ENCODE measurements at places on chromosomes 7 and 10. TPM values are rescaled to one million over a fixed set of nuclear protein-coding genes. Genes with fewer than 3 reads are reported as not detected.

The NRCAM gene
- 391 TPM for total RNA-seq

The UNC5B gene
- total RNA-seq, result 42.2 TPM

The PRLHR gene
- total RNA-seq, result 0.85 TPM

The IQUB gene
- total RNA-seq, result 4.3 TPM

The WNT8B gene
- not detected for total RNA-seq

The IL15RA gene
- 7.4 TPM for total RNA-seq

The CRTAC1 gene
- total RNA-seq, result 33.7 TPM

The ARHGEF35 gene
- total RNA-seq, result 0.44 TPM

The PDE6C gene
- not detected for total RNA-seq

The CRHR2 gene
- total RNA-seq, result 4.8 TPM

The GNGT1 gene
- total RNA-seq, result not detected

The FAM25C gene
- total RNA-seq, result not detected

The PHTF2 gene
- 22.4 TPM for total RNA-seq

The ITPRID1 gene
- total RNA-seq, result 0.86 TPM

The ZWINT gene
- 2.9 TPM for total RNA-seq

The HOXA3 gene
- total RNA-seq, result not detected

The SCART1 gene
- 6.9 TPM for total RNA-seq

The PRPS1L1 gene
- not detected for total RNA-seq

The KCNIP2 gene
- total RNA-seq, result 112 TPM

The FEZF1 gene
- total RNA-seq, result not detected

All from dorsolateral prefrontal cortex (tissue), 122 donors.